AG10803 (cell line): ENCODE measurements at places on chromosomes 3 and 15.

- no peak for DNase-seq
These were observed 97.5 kb downstream of the FRMD5 start for GRCh38 chr15:44097552-44097951.

DNA sequence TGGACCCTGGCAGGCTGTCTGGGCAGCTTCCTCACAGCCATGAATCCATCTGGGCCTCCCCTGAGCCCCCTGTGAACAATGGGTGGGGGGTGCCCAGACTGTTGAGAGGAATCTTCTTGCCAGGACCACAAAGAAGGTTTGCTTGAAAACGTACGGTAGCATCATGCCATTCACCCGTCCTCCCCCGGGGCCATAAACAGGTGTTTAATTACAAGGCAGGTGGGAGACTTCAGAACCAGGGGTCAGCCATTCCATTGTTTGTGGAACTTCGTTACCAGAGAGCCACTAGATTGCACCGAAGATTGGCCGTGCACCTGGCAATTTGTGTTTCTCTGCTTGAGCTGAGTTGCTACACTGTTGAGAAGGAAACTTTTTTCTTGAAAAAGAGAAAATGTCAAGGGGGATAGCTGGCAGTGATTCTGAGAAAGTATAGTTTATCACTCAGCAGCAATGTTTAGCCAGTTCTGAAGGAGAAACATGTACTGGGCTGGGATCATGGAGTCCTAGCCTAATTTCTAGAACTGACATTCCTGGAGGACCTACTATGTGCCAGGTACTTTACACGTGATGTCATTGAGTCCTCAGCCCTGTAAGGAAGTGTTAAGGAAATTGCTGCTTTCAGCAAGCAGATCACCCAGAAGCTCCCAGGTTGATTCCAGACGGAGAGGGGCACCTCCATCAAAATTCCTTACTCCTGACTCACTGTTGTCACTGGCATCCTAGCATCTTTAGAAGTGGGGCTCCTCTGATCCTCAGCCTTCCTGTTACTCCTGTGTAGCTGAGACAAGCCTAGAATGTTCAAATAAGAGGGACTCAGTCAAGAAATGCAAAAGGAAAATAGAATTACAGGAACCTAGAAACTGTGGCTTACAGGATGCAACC, 103.8 kb upstream of the UBE2E1 start:
- peak; percentile 20 for DNase-seq

GRCh38 chr3:45988804-45989203, 6.8 kb downstream of the FYCO1 start:
- peak; percentile 78 for DNase-seq

DNA sequence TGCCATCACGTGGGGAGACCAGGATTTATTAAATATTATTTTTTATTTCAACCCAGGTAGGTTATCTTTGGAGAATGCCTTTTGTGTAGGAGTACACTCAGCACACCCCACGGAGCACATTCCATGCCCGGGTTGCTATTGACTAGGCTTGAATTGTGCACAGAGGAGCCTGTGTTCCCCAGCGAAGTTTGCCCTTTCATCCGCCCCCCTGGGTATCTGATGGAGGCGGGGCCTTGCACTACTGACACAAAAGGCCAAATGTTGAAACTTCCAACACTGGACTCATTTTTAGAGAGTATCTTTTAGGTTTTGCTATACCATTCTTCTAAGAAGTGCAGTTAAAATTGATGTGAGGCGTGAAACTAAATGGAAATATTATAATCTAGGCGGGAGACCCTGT, 39.3 kb upstream of the PPP4R2 start:
- no peak for DNase-seq

DNA sequence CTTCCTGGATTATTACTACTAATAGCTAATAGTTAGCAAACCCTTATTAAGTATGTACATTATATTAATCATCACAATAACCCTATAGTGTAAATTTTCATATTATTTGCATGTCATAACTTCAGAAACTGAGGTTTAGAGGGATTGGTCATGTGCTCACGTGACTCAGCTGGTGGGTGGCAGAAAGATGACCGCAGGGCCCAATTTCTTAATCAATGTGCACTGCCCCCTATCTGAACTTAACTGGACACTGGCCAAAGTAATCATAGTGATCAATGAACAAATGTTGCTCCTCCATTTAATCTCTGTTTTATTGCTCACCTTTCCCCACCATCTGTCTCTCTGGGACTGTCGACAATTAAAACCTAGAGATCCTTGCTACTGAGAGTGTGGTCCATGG, 52.2 kb downstream of the PLD1 start:
- DNase-seq = no peak

GRCh38 chr3:185366913-185367312, 4.0 kb downstream of the MAP3K13 start:
- no peak for DNase-seq

GRCh38 chr15:85963262-85963760, 116.4 kb upstream of the AGBL1 start:
- no peak for DNase-seq

GRCh38 chr3:13842226-13842625, 37.6 kb downstream of the WNT7A start:
- no peak for DNase-seq

GRCh38 chr3:193574488-193575070, 18.4 kb upstream of the OPA1 start:
- no peak for DNase-seq

DNA sequence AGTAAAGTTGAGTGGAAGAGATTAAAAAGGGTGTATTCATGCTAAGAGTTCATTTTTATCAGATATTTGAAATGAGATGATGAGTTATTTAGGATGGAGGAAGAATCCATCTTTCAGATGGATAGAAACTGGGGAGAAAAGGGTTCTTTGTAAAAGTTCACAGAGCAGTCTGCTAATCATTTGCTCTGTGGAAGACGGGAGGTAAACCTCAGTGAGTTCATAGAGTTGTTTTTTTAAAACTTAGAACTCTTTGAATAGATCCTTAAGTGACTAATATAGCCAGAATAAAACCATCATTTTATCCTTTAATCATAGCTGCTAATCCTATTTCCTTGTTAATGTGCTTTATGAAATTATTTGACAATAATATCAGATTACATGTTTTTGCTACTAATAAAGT, 5.1 kb downstream of the RASA2 start:
- DNase-seq = no peak

GRCh38 chr3:124927574-124928045, 6.9 kb downstream of the MUC13 start:
- DNase-seq = no peak

GRCh38 chr15:64148168-64148567, 3.4 kb upstream of the SNX22 start:
- DNase-seq = no peak

GRCh38 chr15:34795267-34796081, at the start of gene ACTC1:
ACTC1 (minus strand) TSS chr15:34795549; CDS start chr15:34794808, 741 bp downstream.
- DNase-seq = peak; percentile 54

GRCh38 chr15:68259883-68260282, 17.7 kb upstream of the FEM1B start:
- DNase-seq = no peak

- DNase-seq = no peak
These were observed 371.2 kb downstream of the LRTM1 start for GRCh38 chr3:54556630-54557029.

- DNase-seq = no peak
These were observed 2.6 kb upstream of the PLXND1 start for GRCh38 chr3:129608936-129609590.

DNA sequence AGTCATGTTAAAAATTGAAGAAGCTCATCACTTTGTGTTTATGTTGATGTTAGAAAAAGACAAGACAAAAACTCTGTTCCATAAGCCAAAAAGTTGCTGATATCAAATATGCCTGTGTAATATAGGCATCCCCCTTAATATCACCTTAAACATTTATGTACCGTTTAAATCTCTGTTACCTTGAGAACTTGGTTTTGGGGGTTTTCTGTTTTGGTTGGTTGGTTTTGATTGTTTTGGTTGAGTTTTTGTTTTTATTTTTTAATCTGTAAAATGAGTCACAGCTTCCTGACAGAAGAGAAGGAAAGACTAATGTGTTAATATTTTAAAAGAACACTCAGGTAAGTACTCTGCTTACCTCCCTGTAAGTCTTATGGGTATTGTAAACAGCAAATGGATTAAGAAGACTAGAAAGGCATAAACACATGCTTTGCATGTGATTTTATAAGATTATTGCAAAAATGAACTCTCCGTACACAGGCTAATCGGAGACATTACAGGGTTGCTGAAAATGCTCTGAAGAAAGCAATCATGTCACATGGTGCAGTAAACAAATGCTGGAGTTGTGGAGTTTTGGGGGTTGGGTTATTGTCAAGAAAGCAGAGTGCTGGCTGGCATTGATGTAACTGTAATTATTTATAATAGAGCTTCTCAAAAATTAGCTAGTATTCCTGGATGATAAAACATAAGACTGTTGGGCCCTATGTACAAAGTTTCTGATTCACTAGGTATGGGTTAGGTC, 69.5 kb upstream of the MBNL1 start:
- no peak for DNase-seq

DNA sequence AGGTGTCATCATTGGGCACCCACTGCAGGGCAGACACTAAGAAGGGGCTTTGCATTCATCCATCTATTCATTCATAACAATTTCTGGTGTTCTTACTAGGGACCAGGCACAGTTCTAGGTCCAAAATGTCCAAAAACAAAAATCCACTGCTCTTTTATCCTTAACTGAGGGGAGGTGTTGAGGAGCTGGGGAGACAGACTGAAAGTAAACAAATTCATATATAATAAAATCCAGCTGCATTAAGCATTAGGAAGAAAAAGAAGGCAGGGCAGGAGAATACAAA, 1.1 kb downstream of the EIF4E3 start:
- DNase-seq = no peak

- DNase-seq = no peak
These were observed 595.0 kb downstream of the EPHA3 start for GRCh38 chr3:89702404-89702803.

GRCh38 chr3:48418140-48418539, 11.7 kb downstream of the PLXNB1 start:
- no peak for DNase-seq

- no peak for DNase-seq
These were observed 911 bp downstream of the RFTN1 start for GRCh38 chr3:16512435-16513140.

DNA sequence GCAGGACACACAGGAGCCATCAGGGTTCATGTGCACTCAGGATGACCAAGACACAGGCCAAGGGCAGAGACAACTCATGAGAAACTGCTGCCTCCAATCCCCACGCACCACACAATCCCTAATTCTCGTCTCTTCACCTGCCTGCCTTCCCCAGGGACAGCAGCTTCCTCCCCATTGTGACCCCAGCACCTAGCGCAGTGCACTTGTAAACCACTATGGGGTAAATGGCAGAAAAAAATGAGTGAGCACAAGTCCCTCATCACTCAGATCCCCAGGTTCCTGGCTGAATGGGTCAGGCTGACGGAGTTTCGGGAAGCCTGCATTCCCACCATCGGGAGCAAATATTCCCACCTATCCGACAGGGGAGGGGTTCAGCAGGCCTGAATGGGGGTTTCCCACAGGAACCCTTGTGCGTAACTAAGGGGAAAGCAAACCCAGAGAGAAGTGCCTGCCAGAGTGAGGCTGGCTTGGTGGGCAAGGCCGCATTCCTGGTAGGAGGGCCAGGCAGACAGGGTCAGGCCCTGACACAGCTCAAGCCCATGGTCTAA, 18.8 kb downstream of the PLXNB1 start:
- DNase-seq = no peak

GRCh38 chr3:184678317-184679055, 33.4 kb downstream of the MAGEF1 start:
- no peak for DNase-seq

- peak; percentile 48 for DNase-seq
These were observed 21.4 kb upstream of the ESYT3 start for GRCh38 chr3:138412821-138413551.

- DNase-seq = no peak
These were observed 1.5 kb downstream of the RBM15B start for GRCh38 chr3:51392355-51393133.
